ENCODE measurements at places on chromosomes 12 and 14.

DNA sequence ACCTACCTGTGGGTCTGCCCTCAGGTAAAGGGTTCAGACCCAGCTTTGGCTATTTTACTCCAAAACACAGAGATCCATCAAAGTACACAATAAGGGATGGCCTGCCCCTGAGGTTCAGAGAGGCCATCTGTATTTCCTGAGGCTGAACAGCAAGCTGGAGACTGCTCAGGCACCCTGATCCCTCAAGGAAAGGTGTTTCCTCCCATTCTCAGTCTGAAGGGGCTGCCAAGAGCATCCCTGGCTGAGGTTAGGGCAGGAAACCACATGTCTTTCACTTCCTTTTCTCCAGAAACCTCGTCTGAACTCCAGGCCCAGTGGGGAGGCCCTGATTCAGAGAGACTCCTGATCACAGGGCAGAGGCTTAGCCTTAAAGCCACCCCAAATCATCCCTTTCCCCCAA, 1.5 kb downstream of the RILPL1 start:
- no peak for DNase-seq

GRCh38 chr14:75563931-75564330, 14.5 kb upstream of the FLVCR2 start:
- no peak for DNase-seq

GRCh38 chr12:88546853-88547252, 33.4 kb downstream of the KITLG start:
- no peak for DNase-seq

- DNase-seq, result no peak
These were observed 183.9 kb downstream of the ETNK1 start for GRCh38 chr12:22808860-22809259.

- peak; percentile 84 for DNase-seq
These were observed 5.3 kb upstream of the HNF1A start for GRCh38 chr12:120972870-120973543.

GRCh38 chr14:104706733-104707607, 17.1 kb upstream of the ADSS1 start:
- no peak for DNase-seq

DNA sequence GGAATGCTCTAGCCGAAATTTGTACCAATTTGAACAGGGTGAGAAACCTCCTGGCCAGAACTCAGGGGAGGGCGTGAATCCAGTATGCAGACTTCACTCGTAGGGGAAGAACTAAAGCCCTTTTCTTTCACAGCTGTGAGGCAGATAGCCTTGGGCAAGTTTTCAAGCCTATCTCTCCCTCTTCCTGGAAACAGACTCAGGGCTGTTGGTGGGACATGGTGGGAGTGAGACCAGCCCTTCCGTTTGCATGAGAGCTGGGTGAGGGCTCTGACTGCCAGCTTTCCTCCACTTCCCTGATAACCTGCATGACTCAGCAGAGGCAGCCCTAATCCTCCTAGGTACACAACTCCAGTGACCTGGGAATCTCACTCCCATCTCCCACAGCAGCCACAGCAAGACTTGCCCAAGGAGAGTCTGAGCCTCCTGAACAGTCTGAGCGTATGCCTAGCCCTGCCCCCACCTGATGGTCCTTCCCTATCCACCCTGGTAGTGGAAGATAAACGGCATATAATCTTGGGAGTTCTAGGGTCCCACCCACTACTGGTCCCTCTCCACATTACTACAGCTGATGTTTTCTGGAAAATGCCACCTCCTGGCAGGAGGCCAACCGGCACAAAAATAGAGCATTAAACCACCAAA, 170.1 kb upstream of the AMIGO2 start:
- DNase-seq, result no peak

GRCh38 chr12:99176871-99177270, 470.7 kb upstream of the GARIN6 start:
- DNase-seq, result no peak

GRCh38 chr12:115223322-115223721, 539.3 kb upstream of the TBX3 start:
- no peak for DNase-seq

GRCh38 chr14:56708704-56709103, 101.6 kb downstream of the OTX2 start:
- DNase-seq, result no peak

DNA sequence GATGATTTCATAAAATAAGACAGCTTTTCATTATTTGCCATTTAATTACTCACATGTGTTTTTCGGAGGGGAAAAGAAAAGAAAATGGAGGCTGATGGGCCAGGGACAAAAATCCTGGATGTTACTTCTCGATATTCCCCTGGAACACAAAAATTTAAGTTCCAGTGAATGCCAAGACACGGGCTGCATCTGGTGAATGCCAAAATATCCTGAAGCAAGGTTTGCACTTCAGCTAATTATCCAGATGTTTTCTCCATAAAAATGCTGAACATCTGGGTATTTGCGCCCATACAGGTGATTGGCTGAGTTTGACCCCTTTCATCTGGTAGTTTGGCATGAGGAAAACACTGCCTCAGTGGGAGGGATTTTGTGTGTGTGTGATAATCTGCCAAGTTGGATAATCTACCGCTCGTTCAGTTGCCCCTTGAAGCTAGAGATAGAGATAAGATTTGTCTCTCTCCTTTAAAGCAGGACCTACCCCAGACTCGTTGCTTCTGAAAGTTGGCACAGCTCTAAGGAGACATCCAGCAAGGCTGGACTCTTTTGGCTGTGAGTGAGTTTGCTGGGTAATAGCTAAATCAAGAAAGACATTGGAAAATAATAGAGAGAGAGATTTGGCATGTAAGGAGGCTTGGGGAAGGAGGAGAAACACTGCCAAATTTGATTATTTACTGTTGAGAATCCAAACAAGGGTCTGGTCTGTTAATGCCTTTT, 390.0 kb downstream of the EGLN3 start:
- no peak for DNase-seq

GRCh38 chr12:49922349-49923034, 18.8 kb upstream of the FAIM2 start:
- DNase-seq, result peak; percentile 45

DNA sequence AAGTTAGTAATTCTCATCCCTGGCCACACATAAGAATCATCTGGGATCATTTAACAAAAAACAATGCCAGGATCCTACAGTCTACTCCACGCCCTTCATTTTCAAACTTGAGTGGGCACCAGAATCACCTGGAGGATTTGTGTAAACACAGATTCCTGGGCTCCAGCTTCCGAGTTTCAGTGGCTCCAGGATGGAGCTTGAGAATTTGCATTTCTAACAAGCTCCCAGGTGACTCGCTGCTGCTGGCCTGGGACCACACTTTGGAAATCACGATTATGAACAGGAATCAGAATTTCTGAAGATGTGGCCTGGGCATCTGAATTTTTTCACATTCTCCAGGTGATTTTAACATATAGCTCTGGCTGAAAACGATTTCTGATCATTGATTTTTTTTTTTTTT, 234.8 kb downstream of the CACNA1C start:
- no peak for DNase-seq

- DNase-seq, result no peak
These were observed 18.3 kb upstream of the OXA1L start for GRCh38 chr14:22748206-22748605.

GRCh38 chr14:66121859-66122258, 364.3 kb upstream of the CCDC196 start:
- DNase-seq, result no peak

- DNase-seq, result no peak
These were observed 59.0 kb downstream of the CDC42BPB start for GRCh38 chr14:102998393-102998792.

DNA sequence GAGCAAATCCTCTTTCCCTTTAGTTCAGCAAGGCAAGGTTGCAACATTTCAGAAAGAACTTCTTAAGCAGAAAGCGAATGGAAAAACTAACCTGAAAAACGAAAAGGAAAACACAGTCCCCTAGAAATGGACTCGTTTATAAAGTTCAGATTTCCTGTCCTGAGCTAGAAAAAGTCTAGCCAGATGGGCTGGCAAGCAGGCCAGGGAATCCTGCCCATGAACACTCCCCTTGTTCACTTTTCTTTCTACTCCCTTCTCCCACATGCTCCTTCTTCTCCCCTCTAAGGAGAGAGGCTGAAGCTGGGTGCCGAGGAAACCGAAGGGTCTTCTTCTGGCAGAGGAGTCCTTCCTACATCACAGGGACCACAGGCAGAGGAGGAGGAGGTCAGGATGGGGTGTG, 27.1 kb downstream of the LTBP2 start:
- no peak for DNase-seq

DNA sequence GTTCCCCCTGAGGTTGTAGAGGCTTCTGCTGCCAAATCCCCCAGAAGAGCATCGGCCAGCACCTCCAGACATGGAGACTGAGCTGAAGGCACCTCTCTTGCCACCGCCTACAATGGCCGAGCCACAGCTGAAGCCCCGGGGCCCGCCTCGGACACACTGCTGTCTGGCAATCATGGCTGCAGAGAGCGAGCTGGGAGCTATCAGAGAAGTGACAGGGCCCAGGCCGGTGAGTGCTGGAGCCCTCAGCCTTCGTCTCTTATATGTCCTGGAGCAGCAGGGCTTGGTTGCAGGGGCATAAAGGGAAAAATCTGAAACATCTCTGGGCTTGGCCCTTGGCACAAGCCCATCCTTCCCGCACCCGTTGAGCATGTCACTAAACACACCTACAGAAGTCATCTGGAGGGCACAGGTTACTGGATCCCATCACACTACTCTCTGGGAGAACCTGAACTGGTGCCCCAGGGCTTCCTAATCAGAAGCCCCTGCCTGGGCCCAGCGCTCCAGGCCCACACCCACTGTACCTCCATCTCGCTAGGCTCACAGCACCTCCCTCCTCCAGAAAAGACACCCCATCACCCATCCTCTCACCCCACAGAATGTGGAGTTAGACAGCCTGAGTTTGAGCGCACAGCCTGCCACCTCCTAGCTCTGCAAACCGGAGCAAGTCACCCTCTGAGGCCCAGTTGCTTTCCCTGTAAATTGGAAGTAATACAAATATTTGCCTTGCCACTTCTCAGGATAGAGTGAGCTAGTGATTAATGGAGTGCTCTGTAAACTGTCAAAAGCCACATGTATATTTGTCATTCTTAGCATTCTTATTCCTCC, at the start of gene KRT4:
TSS of gene KRT4 (minus strand) at position 232 of the 825 bp plus-strand sequence. CDS start at position 174, 58 bp downstream.
- no peak for DNase-seq

DNA sequence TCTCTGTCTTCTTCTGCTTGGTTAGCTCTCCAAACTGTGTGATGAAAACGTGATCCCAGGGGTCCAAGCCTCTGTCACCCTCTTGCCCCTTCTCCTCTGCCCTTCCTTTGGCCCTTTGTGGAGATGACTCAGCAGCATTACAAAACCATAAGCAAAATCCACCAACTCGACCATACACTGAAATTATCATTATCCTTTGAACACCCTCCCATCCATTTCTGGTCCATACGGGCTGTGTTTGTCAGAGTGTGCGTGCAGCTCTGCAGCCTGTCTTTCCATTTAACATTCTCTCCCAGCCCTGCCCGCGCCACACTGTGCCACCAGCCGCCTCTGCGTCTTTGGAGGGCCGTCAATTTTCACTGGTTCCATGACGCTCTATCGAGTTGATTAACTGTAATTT, 69.2 kb downstream of the SLC25A47 start:
- DNase-seq, result no peak

DNA sequence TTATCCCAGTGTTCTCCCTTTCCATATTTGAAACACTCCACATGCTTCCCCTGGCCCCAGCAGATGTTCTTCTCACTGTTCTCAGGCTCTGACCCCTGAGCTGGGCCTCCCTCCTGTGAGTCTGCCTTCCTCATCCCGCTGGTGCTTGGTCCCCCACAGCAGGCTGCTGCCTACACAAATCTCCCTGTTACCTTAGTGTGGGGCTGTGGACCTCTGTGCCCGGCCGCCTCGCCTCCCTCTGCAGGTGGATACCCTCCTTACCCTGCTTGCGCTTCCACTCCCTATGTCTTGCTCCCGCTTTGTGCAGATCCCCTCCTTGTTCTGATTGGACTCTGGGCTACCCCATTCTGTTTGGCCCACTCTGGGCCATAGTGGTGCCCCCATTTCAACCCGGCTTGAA, 6.9 kb downstream of the DERA start:
- no peak for DNase-seq

DNA sequence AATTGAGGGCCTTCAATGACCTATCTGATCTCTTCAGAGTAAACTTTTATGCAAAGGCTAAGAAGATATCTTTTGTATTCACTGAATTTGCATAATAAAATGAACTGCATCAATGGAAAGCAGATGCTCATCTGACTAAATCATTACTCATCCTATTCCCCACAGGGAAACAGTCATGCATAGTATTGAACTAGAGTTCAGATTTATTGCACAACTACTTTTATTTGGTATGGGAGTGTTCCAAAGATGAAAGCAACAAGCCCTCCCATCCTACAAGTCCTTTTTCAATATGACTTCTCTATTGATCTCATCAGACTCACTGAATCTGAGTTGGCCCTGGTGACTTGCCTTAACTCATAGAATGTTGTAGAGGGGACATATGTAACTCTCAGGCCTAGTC, 159.8 kb downstream of the KITLG start:
- DNase-seq, result no peak

DNA sequence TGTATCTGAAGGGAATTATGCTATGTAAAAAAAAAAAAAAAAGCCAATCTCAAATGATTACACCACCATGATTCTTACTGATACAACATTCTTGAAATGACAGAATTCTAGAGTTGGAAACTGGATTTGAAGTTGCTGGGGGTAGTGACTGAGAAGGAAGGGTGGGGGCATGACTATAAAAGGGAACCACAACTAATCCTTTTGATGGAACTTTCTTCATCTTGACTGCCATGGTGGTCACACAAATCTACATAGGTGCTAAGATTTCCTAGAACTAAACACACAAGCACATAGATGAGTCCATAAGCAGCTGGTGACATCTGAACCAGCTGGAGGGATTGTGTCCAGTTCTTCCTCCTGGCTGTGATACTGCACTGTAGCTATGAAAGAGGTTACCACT, 51.4 kb downstream of the CLMN start:
- DNase-seq, result no peak

DNA sequence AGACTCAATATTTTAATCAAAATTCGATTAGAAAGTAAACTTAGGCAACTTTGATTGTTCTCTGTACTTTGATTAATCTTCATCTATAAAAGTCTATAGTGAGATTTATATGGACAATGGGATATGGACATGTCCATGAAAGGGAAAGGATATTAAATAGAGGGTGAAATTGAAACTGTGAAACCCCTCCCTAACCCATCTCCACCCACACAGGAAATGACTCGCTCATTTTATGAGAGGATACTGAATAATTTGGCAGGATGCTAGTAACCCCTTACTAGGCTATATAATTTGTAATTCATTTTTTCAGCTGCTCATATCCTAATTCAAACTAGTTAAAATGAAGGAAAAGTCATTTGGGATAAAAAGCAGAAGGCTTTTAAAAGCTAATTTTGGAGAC, 328.0 kb upstream of the ATP2B1 start:
- DNase-seq, result no peak

GRCh38 chr12:32010631-32011336, 51.6 kb downstream of the RESF1 start:
- DNase-seq, result no peak

- DNase-seq, result peak; percentile 82
These were observed at the start of gene B3GNT4 for GRCh38 chr12:122203301-122204166. Gene B3GNT4, plus strand, starts transcription at chr12:122203709. Its CDS starts 910 bp downstream, at chr12:122204619.

GRCh38 chr14:33460164-33460563, 490.7 kb downstream of the EGLN3 start:
- DNase-seq, result no peak

Measured in ecto neural progenitor cell (in vitro differentiated cells).